ENCODE measurements at places on chromosomes 5 and 9. TPM values are rescaled to one million over a fixed set of nuclear protein-coding genes. Genes with fewer than 3 reads are reported as not detected.

ANKRD34B gene
- total RNA-seq = not detected

ITGA2 gene
- total RNA-seq = 171 TPM

DEPDC1B gene
- total RNA-seq = 1.2 TPM

TAF11L13 gene
- total RNA-seq = not detected

TSLP gene
- 20.8 TPM for total RNA-seq

NDFIP1 gene
- total RNA-seq = 71.4 TPM

CATSPER3 gene
- 0.09 TPM for total RNA-seq

CYSRT1 gene
- 0.49 TPM for total RNA-seq

NRG2 gene
- total RNA-seq = not detected

SOX30 gene
- not detected for total RNA-seq

FGD3 gene
- total RNA-seq = not detected

PHYHD1 gene
- 13.1 TPM for total RNA-seq

SPAAR gene
- not detected for total RNA-seq

OR13C4 gene
- total RNA-seq = not detected

SLC34A3 gene
- total RNA-seq = not detected

CBY3 gene
- total RNA-seq = not detected

PIP5K1B gene
- not detected for total RNA-seq

GDNF gene
- total RNA-seq = 0.54 TPM

MELK gene
- 2.9 TPM for total RNA-seq

SPATA31C1 gene
- total RNA-seq = not detected

FUT7 gene
- not detected for total RNA-seq

RMRP gene
- total RNA-seq = 966 TPM

GABRA1 gene
- total RNA-seq = not detected

IER5L gene
- total RNA-seq = 28.0 TPM

FAM174A gene
- 22.3 TPM for total RNA-seq

BSPRY gene
- not detected for total RNA-seq

TCF7 gene
- total RNA-seq = 1.1 TPM

OSMR gene
- 57.2 TPM for total RNA-seq

BRIX1 gene
- 41.9 TPM for total RNA-seq

OLFML2A gene
- total RNA-seq = 1.7 TPM

RECK gene
- 61.8 TPM for total RNA-seq

PLPP7 gene
- 5.6 TPM for total RNA-seq

VDAC1 gene
- total RNA-seq = 277 TPM

MAMDC2 gene
- total RNA-seq = 2.8 TPM

SLC46A2 gene
- not detected for total RNA-seq

ZDHHC11 gene
- total RNA-seq = 0.36 TPM

UGCG gene
- 70.9 TPM for total RNA-seq

FAM163B gene
- total RNA-seq = not detected

ZNF883 gene
- 4.3 TPM for total RNA-seq

OR2K2 gene
- total RNA-seq = not detected

ZNF300 gene
- 8.1 TPM for total RNA-seq

IL4 gene
- not detected for total RNA-seq

GALNT12 gene
- total RNA-seq = 138 TPM

DMGDH gene
- 7.3 TPM for total RNA-seq

SPATA31D4 gene
- total RNA-seq = not detected

KIAA1958 gene
- 2.9 TPM for total RNA-seq

EPB41L4B gene
- 1.8 TPM for total RNA-seq

OR1Q1 gene
- total RNA-seq = 0.81 TPM

PCDHA1 gene
- 0.09 TPM for total RNA-seq

FAT2 gene
- total RNA-seq = 0.08 TPM

SPACA9 gene
- total RNA-seq = 2.7 TPM

CERCAM gene
- total RNA-seq = 109 TPM

ABO gene
- total RNA-seq = not detected

ENTPD2 gene
- total RNA-seq = not detected

HARS1 gene
- total RNA-seq = 62.9 TPM

TRPM3 gene
- 8.8 TPM for total RNA-seq

FYB1 gene
- total RNA-seq = 0.54 TPM

Data from fibroblast of the aortic adventitia (primary cell).